ENCODE measurements at places on chromosomes 4 and X. TPM values are rescaled to one million over a fixed set of nuclear protein-coding genes. Genes with fewer than 3 reads are reported as not detected.

- no peak for DNase-seq
Measured at GRCh38 chrX:153336988-153337387, 3.0 kb downstream of the ZNF275 start.

DNA sequence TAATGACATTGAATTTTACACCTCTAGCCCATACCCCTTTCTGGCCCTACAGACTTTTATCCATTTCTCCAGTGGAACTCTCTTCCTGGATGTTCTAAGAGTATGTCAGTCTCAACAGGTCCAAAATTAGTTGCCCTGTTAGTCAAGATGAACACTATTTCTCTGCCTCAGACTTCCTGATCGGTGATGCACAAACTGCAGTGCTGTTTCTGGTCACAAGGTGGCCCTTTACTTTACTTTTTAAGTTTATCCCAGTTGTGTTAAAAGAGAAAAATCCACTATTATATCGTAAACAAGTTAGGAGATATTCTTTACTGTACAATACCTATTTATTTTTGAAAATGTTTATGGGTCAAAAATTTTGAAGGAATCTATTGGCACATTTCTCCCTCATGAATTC lies 13.1 kb downstream of the TCEAL7 start:
- DNase-seq = no peak

DNA sequence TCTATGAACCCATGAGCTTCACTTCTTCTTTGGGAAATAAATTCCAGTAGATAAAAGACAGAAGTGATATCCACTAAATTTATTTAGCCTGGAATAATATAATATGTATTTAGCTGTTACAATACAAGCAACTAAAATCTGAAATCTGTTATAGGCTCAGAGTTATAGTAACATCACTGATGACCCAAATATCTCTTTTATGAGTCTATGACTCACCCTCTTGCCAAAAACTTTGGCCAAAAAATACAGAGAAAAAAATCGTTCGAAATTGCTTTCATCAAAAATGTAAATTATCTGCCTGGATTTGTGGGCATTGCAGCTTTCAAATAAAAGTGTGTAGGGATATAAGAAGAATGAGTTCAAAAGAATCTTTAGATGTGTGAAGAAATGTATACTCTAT lies 89.4 kb upstream of the DKK2 start:
- DNase-seq = no peak

GRCh38 chr4:23171976-23172375 lies 479.2 kb downstream of the GBA3 start:
- no peak for DNase-seq

- DNase-seq = peak; percentile 53
Measured at GRCh38 chr4:8836664-8837171, 34.9 kb downstream of the HMX1 start.

- peak; percentile 79 for DNase-seq
Measured at GRCh38 chrX:125205133-125205917, 114.3 kb upstream of the TEX13C start.

DNA sequence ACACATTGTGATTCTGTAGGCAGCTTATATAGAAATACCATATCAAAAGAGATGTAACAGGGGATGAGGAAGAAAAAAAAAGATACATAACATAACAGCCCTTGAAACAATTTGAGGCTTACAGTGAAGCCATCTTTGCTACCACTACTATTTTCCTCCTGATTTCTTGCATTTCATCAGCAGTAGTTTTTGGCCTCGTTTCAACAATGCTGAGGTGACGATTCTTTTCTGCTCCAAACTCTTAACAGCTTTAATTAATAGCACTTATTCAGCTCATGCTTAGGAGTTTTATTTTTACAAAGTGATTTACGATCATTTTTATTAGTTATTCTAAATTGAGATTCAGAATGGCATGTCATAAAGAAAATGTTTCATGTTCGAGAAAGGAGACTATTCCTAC lies 163.2 kb downstream of the DCK start:
- no peak for DNase-seq

DNA sequence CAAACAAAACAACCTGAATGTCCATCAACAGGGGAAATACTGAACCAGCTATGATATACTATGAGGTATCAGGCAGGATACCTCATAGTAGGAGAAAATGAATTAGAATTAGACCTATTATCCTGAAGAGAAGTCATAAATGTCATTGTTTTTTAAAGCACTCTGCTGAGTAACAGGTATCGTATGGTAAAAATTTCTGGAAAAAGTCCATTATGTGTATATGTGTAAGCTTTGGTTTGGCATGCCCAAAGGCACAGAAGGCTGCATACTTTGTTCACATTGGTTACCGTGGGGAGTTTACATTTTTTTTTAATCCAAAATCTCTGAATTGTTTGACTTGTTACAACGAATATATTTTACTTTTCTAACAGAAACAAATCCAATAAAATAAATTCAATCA lies 70.5 kb downstream of the RPS3A start:
- no peak for DNase-seq

DNA sequence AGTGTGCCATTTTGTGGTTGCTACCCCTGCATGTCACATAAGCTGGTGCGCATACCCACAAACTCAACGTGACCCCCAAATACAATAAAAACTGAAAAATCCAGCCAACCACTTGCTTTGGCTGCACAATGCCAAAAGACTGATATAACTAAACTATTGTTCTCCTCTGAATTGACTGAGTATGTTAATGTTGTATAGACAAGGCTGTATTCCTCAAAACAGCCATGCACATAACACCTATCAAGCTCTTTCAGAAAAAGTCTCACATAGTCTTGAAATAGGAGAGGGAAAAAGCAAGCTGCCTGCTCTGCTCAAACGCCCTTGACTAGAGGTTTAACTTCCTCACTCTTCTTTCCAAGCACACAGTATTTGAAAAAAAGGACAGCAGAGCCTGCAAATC lies 126.4 kb upstream of the NOCT start:
- DNase-seq = no peak

- no peak for DNase-seq
Measured at GRCh38 chr4:131054489-131055019, 1958.6 kb downstream of the C4orf33 start.

The BMP3 gene
- 0.83 TPM for total RNA-seq

The MAGEC1 gene
- total RNA-seq = not detected

The SATL1 gene
- 0.45 TPM for total RNA-seq

The GCNA gene
- total RNA-seq = 5.5 TPM

The ADGRG4 gene
- total RNA-seq = not detected

Measured in suprapubic skin (tissue), 4 donors.